ENCODE measurements at places on chromosomes 3 and 15.

GRCh38 chr15:90664650-90665287 is 52.4 kb upstream of the BLM start:
- peak; percentile 44 for DNase-seq

DNA sequence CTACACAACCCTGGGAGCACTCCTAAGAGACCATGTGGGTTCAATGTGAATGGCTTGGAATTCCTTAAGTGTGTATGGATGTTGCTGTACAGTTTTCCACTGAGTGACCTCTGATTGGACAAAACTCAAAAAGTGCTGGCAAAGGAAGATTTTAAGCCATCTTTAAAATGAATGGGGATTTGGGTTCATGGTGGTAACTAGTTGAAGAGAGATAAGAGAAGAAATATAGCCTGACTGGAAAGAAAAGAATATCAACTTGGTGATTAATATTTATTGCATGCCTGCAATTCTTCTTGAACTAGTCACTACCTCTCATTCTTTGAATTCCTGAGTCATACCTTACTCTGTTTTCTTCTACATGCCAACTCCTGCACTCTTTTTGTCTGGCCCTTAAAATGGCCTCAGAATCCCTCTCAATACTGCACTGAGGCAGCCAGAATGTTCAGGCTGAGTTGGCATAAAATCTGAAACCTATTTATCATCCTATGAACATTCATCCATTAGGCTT is 124.7 kb downstream of the RPL22L1 start:
- DNase-seq: peak; percentile 70

DNA sequence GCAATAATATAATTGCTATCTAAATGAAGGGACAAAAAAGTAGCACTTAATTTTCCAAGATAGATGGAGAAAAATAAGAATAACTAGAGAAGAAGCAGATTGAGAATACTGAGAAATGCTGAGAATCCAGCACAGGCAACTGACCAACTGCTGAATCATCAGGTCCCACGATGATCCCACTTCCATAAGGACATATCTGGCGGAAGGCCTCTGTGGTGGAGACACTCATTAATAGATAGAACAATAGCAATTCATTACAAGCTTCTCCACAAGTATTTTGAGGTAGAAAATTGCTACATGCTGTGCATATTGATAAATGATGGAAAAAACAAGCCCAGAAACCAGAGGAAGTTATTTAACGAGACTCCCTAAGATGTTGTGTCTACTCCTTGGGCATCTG is 105.9 kb downstream of the DUT start:
- DNase-seq: peak; percentile 60

GRCh38 chr15:69131362-69132220 is 28.8 kb upstream of the GLCE start:
- no peak for DNase-seq

GRCh38 chr15:72534523-72534922 is 60.4 kb downstream of the ARIH1 start:
- no peak for DNase-seq

DNA sequence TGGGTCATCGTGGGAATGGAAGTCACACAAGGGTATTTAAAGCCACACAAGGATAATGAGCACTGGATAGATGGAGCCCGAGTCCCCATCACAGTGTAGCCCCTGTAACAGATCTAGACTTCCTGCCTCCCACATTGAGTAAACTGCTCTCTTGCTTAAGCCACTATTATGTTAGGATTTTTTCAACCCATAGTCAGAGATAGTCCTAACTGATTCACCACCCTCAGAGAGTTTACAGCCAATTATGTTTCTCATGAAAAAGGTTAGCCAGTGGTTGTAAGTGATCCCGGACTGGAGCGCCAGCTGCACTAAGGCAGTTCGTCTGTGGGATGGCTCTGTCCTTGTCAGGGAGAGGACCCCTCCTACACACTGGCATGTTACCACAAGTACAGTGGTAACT is 77.0 kb downstream of the KLF13 start:
- DNase-seq: peak; percentile 75

GRCh38 chr15:92028389-92028724 is 174.8 kb downstream of the SLCO3A1 start:
- DNase-seq: no peak

DNA sequence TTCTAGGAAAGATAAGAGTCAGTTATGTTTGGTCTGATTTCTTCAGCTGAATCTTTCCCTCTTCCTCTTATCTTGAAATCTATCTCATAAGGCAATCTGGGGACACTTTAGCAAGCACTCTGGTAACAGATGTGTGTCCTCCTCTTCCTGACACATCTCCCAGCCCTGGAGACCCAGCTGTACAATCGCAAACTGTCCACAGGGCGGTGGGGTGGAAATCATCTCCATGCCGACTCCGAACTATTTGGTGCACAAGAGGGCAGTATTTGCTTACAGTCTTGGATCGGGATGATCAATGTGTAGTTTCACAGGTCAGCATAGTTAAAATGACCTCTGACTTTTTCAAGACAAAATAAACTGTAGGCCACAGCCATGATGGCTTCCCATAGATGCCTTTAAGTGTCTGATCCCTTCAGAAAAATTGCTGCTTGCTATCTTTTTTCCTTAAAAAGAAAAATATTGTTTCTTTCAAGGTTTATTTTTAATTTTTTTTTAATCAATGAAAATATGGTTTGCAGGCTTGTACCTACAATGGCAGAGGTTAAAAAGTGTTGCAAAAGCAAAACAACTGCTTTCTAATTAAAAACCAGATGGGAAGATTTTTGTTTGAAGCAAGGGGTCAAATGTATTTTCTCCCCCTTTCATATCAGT is 17.7 kb downstream of the EEFSEC start:
- peak; percentile 88 for DNase-seq

DNA sequence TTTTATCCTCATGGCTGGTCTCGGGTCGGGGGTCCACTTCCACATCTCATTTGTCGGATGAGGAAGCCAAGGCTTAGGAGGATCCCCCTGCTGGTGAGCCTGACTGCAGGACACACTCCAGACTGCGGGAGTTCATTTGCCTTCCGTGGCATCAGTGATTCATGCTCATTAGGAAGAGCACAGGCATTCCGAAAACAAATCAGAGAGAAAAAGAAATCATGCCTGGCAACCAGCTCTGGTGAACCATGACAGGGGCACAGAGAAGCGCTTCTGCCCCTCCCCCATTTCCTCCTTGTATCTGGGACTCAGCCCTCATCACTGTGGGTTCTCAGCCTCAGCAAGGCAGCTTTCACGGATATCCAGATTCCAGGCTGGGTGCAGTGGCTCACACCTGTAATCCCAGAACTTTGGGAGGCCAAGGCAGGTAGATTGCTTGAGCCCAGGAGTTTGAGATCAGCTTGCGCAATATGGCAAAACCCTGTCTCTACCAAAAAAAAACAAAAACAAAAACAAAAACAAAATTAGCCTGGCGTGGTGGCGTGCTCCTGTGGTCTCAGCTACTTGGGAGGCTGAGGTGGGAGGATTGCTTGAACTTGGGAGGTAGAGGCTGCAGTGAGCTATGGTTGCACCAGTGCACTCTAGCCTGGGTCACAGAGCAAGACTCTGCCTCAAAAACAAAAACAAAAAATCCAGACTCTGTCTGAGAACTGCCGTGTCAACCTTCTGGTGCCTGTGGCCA is 28.4 kb downstream of the IRAK2 start:
- peak; percentile 89 for DNase-seq

GRCh38 chr3:168141405-168141998 is 45.8 kb upstream of the GOLIM4 start:
- DNase-seq: no peak

DNA sequence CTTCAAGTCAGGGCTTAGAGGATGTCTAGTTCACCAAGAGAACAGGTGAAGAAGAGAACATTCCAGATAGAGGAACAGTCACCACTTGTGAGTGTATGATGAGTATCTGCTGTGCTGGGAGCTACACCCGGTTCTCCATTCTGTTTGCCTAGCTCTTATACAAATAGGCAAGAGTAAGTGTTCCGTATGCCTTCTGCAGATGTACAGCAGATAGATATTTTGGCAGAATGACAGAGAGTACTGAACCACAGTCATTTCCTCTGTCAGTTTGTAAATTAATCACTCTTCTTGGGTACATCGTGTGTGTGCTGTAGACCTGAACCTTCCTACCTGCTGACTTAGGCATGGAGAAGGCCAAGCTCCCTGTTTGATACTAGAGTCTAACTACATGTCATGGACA is 108.3 kb upstream of the CTDSPL start:
- DNase-seq: no peak

- no peak for DNase-seq
These were observed 1.4 kb upstream of the AP4E1 start for GRCh38 chr15:50906954-50907600.

DNA sequence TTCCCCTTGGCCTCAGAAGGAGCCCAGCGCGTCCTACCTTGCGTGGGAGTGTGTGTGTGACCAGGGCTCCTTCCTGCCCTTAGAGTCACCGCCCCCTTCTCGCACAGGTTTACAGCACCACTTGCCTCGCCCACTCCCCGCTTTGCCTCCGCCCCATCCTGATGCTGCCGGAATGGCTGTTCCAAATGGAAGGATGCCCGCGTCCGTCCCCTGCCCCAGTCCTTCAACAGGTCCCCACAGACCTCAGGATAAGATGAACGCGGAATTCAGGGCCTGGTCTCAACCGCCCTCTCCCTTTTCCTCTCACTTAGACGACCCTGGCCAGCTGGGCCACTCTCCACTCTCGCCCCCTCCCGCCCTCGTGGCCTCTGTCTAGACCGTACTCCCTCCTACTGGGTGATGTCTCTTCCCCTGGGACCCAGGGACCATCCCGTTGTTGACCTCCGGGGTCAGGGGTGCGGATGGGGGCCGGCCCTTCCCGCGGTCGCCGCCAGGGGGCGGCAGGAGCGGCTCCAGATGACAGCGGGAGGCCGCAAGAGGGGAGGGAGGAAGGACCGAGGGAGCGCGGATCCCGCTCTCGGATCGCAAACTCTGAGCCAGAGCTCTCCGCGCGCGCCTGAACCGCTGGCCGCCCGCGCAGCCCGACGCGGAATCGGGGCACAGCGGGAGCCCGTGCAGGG is at the start of gene THSD4:
TSS of gene THSD4 (plus strand) at position 585 of the 680 bp plus-strand sequence.
- peak; percentile 76 for DNase-seq

DNA sequence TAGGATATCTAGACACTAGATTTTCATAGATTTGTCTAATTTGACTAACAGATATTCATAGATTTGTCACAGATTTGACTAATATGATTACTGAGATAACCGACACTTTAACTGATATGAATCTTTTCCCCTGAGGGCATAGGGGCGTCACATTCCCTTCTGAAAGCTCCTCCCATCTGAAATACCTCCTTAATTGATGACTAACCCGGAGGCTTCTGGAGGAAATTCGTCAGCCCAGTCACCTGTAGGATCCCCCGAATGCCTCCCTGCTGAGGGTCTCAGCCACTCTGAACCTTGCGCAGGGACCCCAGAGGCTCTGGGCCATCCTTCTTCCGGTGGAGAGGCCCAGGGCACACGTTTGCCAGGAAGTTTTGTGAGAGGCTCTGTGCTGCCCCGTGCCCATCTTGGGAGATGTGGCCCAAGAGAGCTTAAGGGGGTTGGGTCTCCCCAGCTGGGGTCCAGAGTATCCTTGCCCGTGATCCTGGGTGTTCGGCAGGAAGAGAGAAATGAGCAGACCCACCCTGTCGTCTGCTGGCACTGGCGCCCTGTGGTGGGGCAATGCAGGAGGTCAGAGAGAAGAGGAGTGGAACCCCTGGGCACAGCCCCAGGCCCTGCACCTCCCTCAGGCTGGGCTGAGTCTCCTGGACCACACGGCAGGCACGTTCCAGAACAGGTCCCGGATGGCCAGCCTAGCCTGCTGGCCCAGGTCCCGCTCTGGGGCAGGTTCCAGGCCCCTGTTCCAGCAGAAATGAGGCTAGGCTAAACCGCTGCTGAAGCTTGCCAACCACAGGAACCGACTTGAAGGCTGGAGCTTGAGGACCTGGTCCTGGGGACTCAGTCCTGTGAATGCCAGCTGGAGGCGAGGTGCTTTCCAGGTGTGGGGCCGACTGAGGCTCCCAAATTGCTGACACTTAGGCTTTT is 1.7 kb downstream of the PLA2G4D start:
- DNase-seq: no peak

DNA sequence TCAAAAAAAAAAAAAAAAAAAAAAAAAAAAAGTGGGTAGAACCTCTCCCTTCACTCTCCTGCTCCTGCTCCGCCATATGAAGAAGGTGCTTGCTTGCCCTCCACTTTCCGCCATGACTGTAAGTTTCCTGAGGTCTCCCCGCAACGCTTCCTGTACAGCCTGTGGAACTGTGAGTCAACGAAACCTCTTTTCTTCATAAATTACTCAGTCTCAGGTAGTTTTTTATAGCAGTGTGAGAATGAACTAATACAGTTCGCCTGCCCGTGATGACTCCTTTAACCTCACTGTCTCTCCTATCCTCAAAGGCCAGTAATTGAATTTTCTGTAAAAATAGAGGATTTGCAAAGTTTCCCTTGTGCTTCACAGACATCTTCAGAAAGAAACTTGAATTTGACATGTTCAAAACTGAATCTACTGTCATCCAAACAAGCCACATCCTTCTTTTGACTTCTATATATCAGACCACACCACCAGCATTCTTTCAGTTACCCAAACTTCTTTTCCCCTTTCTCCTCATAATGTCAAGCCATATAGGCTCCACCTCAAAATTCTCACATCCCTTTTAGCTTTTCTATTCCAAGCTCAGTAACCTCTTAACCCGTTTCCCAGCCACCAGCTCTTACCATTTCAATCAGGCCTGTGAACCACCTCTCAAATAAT is 44.3 kb downstream of the P2RY1 start:
- DNase-seq: no peak

DNA sequence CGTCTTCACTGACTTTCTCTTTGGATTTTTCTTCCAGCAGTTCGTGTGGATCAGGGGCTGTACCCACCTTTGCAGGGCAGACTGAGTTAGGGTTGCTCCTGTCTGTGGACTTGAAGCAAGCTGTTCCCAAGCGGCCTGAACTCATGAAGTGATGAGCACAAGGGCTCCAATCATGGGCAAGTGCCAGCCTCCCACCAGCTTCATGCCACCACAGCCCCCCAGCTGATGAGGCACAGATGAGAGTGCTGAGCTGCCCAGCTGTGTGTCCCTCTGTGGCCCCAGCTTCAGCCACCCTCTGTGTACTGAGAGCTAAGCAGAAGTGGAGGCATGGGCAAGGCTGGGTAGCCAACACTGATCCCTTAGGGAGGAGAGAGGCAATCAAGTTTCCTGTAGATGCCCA is 3.3 kb upstream of the PLCB2 start:
- no peak for DNase-seq

DNA sequence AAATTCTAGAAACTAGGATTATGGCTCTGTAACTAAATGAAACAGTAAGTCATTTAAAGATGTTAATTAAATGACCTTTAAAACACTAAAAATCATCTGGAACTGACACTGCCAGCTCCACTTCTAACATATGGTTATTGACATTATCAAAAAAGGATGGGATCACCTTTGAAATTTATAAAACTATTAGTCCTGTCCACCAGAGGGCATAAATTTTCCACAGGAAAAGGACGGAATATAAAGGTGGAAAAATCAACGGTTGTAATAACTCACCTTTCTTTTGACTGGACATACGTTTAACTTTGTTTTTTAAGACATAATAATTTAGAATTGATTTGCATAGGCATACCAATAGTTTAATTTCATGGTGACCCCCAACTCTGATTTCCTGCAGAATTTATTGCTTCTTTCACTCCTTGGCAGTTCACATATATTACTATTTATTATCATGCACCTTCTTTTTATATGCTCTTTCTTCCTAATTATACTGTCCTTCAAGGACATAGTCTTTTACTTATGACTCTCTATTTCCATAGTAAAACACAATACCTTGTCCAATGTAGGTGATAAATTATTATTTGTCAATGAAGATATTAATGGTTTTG is 345.7 kb downstream of the CADM2 start:
- DNase-seq: no peak

- no peak for DNase-seq
These were observed 60.2 kb downstream of the SCN5A start for GRCh38 chr3:38588995-38589937.

- no peak for DNase-seq
These were observed 37.7 kb upstream of the PRR20G start for GRCh38 chr3:127325629-127325961.

GRCh38 chr3:43155464-43156121 is 49.7 kb upstream of the POMGNT2 start:
- peak; percentile 85 for DNase-seq
